Activated naive CD4-positive, alpha-beta T cell treated with anti-CD3 and anti-CD28 coated beads, Interleukin-2, amount 10 ng/mL, durations not matched to agents 7 days and 5 days (primary cell): ENCODE measurements at places on chromosomes 4 and X.

- no peak for DNase-seq
Measured at GRCh38 chr4:40750461-40751258, 905 bp downstream of the NSUN7 start.

- DNase-seq, result no peak
Measured at GRCh38 chr4:4761128-4761982, 98.1 kb upstream of the MSX1 start.

GRCh38 chrX:65516756-65517155, 17.8 kb downstream of the LAS1L start:
- no peak for DNase-seq

GRCh38 chr4:140099983-140100382, 54.0 kb downstream of the MAML3 start:
- DNase-seq, result peak; percentile 38

- no peak for DNase-seq
Measured at GRCh38 chrX:37594755-37595382, 23.4 kb downstream of the LANCL3 start.

DNA sequence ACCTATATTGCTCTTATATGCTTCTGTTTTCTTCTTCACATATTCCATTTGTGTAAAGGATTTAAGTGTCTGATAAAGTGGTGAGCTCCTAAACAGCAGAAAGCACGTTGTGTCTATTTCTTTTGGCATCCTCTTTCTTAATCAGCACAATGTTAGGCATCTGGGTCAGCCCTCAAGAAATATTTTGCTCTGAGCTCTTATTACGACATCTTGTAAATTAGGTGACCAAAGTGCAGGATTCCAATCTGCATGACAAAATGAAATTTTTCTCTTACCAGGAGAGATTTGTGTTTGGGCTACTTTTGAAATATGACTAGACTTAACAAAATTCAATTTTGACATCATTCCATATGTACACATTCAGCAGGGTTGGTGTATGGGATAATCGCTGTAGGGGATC, 210.0 kb upstream of the IGFBP7 start:
- DNase-seq, result no peak

GRCh38 chr4:186724058-186724863, 605 bp upstream of the FAT1 start:
- DNase-seq, result no peak

DNA sequence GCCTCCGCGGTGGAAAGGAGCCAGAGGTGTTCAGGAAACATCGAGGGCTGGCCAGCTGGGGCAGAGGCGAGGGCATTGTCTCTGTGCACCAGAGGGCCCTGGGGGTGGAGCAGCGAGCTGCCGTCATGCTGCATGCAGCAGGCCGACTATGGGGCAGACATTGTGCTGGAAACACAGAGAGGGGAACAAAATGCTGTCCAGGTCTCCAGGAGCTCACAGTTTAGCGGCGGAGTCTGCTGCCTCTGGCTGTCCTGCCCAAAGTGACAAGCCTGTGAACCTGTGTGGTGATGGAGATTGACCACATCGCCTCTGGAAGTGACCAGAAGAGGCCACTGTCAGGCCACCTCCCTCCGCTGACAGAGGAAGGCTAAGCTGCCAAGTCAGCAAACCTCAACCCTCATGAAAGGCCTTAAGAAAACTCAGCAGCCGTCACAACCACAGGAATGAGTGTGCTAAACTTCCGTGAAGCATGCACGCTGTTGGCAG, 20.1 kb upstream of the SASH3 start:
- peak; percentile 68 for DNase-seq

DNA sequence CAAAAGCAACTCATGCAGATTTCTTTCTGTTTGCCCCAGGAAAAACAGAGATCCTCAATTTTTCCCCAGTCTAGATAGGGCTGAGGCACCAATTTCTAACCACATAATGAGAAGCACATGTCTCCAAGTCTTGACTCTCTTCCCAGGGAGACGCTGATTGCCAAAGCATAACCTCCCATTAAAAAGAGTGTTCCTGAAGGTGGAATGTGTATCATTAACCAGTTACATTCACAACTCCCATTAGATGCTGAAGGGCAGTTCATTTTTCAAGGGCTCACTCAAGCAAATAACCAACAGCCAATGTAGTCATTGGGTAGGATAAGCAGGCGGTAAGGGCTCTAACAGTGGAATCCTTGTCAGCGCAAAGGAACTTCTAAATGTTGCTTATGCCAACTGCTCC, 27.5 kb downstream of the TMEM47 start:
- no peak for DNase-seq

DNA sequence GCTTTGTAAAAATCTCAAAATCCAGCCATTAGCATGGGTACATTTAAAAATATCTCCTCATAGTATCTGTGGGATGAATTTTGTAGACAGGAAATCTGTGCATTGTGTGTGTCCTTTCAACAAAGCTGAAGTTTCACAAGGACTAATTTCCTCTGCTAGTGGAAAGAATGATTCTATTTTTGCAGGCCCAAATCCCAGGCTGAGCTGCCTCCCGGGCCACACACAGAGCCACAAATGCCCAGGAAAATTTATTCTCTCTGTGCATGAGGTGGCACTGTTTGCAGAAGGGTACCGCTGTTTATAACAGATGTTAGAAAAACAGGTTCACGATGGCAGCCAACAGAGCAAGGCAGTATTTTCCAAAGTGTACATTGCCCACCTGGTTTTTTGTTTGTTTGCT, 11.0 kb upstream of the VCX3B start:
- DNase-seq, result no peak

DNA sequence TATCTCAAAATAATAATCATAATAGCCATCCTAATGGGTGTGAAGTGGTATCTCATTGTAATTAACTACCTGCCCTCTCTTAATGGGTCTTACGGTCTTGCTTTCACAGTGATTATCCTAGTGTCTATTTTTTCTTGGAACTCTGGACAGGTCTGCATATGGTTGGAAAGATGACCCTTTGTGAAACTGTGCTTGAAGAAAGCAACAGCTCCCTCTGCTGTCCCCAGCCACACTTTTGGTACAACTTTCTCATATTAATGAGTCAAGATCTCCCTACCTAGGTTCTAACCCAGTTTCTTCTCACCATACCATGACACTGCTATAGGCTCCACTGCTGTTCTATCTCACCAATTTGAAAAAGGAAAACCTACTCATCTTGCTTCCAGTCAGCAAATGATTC, 2.4 kb downstream of the TFDP3 start:
- DNase-seq, result no peak

- DNase-seq, result no peak
Measured at GRCh38 chr4:15513545-15513944, 43.9 kb downstream of the CC2D2A start.

DNA sequence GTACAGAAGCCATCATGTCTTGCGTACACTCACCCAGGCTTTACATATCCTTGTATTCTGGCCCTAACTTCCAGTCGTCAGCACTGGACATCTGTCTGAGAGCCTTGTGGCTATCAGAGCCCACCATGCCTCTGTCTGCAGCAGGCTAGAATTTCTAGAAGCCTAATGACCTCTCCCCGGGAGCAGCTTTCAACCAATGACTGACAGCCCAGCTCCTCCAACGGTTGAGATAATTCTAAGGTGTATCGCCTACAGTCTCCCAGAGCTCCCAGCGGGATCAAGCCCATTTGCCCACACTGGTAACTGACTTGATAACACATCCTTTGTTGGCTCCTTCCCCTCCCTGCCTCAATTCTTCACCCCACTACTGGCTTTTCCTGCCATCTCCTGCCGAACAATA, 562.8 kb downstream of the BCOR start:
- no peak for DNase-seq

GRCh38 chr4:48343551-48343950, 2.2 kb downstream of the SLAIN2 start:
- DNase-seq, result no peak

- DNase-seq, result no peak
Measured at GRCh38 chr4:130359542-130359941, 1263.6 kb downstream of the C4orf33 start.

- DNase-seq, result no peak
Measured at GRCh38 chrX:85375333-85375738, 4.1 kb downstream of the POF1B start.

DNA sequence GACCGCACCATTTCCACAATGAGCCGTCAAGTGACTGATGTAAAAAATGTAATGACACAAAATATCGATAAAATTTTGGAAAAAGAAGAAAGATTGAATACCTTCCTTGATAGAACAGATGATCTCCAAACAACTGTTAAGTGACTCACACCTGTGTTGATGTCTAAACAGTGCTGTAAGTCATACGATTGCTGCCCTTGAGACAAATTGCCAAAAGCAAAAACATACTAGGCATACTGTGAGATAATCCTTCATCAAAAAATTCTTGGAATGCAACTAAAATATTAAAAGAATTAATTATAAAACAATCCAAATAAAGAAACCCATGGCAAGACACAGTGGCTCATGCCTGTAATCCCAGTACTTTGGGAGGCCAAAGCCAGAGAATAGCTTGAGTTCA, 53.4 kb downstream of the HNRNPD start:
- DNase-seq, result no peak

DNA sequence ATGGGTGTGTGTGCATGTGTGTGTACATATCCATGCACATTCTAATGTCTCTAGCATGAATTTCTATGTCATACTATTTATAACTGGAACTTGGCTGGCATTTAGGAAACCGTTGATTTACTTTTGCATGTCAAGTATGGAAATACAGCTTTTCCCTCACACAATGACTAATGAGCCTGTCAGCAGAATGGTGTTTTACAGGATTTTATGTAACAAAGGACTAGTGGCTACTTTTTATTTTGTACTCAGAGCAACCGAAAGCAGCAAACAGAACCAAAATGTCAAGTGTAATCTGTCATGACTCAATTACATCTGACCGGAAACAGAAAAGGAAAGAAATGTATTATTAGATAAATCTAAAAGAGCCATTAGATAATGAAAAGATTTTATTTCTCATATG, 1911.5 kb upstream of the AGA start:
- no peak for DNase-seq

- no peak for DNase-seq
Measured at GRCh38 chr4:185997296-185997695, 71.7 kb upstream of the TLR3 start.

- DNase-seq, result no peak
Measured at GRCh38 chr4:150381036-150381435, 200.9 kb upstream of the MAB21L2 start.

DNA sequence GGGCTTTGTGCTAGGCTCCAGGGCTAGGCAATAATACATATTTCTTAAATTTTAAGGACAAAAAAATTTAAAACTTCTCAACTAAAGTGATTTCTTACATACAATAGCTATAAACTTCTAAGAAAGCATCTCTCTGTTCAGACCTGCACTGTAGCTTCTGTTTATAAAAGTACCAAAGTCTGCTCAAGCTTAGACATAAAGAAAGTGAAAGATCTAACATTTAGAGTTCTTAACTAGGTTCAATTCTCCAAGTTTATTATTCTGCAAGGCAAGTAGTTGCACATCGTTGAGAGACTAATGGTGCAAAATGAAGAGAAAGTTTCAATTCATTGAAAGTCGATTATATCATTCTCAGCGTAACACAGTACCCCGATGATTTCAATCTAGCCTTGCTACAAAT, 857.4 kb upstream of the HTR2C start:
- no peak for DNase-seq

DNA sequence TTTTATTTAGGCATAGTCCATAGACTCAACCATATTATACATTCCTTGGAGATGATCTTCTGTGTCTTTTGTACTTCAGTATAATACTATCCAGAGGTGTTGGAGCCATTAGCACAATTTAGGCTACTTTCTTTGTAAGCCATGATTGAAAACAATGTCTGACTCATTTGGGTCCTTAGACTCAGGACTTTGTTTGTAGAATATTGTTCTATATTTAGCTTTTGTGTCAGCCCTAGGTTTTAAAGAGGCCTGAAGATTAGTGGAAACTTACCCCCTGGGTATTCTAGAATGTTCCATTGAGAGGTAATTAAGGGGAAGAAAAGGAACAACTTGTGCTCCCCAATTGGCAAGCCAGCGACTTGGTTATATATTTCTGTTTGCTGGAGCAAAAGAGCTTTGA, 145.2 kb upstream of the SCML1 start:
- no peak for DNase-seq

- DNase-seq, result no peak
Measured at GRCh38 chrX:19556202-19556601, 40.9 kb upstream of the MAP3K15 start.

- DNase-seq, result no peak
Measured at GRCh38 chr4:185346975-185347601, 48.6 kb downstream of the LRP2BP start.

- DNase-seq, result no peak
Measured at GRCh38 chr4:24896977-24897376, 15.9 kb downstream of the CCDC149 start.

DNA sequence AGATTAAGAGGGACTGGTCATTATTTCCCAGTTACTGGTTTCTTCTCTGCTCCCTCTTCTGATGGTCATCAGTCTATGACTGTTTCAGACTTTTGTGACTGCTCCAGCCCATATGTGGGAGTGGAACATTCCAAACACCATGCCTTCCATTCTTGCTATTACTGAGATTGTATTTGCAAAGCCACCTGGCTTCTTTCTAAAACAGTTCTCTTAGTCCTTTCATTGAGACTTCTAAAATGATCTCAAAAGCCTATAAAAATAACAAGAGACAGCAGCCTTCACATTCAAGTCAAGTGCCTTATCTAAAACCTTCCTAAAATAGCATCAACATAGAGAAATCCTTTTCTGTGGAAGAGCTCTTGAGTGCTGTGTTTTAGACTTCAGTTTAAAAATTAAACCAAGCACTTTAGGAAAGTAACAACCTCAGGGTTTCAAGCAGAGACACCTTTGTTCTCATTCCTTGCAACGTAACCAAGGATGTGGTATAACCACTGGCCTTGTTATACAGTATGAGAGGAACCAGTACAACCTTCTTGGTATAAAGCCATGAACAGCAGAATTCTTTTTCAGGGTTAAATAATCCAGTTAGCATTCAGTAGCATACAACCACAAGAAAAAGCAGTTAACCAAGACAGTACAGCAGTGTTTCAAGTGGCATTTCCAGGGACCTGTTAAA, 97.1 kb downstream of the NFKB1 start:
- DNase-seq, result no peak

GRCh38 chr4:2814627-2815270, 21.9 kb downstream of the SH3BP2 start:
- DNase-seq, result no peak

GRCh38 chr4:138805736-138806135, 209.8 kb upstream of the NOCT start:
- no peak for DNase-seq

- no peak for DNase-seq
Measured at GRCh38 chrX:69156638-69157037, 8.6 kb downstream of the PJA1 start.

DNA sequence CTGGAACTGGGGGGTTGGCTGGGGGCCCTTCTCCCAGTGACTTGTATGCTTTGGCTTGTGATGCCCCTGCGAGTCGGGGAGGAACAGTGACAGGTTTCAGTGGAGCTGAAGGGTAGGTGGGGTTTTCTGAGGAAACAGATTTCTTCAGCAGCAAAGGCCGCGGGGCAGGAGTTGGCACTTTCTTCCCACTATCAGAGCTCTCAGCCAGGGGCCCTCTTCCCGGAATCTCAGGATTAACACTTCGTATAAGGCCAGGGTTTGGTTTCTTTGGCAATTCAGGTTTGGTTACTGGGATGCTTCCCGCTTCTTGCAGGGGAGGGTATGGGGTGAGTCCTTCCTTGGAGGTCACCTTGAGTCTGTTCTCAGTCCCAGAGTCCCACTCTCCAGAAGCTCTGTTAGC, 75.4 kb downstream of the RPS3A start:
- no peak for DNase-seq
